ENCODE measurements at places on chromosomes 3 and 15.

DNA sequence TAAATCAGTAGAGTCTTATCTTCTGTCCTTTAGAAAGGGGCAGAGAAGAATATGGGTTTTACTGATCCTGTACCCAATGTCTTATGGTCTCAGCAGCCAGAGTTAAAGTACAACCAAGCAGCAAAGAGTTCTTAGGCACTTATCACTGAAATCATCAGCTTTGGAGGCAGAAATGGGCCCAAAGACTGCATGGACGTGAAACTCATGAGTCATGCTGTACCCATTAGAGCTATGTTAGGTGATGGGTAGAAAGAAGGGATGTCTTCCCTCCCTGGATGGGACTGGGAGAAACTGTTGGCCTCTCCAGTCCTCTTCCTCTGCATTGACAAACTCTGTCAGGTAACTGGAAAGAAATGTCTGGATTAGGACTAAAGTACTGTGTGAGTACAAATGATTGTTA, 63.4 kb downstream of the EOMES start:
- DNase-seq: no peak

DNA sequence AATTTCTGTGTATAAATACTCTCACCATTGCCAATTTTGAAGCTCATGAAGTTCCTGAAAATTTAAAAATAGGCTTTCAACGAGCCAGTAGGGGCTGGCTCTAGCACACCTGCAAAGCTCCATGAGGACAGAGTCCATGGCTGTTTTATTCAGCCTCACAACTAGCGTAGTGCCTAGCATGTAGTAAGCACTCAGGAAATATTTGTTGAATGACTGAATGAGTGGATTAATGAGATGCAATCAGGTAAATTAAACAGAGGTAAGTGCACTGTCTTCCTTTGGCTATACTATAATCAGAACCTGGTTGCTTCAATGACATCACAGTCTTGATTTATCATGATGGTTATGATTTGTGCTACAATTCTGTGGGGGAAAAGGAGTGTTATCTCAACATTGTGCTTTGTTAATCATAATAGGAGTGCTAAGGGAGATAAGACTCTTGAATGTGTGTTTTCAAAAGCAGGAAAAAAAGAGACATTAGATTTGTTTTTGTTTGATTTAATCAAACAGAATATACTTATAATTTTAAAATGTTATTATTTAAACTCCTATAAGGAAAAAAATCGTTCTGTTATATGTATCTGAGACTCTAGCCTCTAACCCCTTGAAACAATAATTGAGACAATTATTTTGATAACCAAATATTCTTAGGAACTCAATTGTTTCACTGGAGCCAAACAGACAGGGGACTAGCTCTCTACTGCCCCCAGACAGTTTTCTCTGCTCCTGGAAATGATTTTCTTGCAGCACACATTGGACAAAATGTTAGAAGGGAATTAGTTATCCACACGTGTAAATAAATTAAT, 171.7 kb upstream of the ATP11B start:
- no peak for DNase-seq

GRCh38 chr3:139230391-139230790, 113.4 kb upstream of the MRPS22 start:
- no peak for DNase-seq

- DNase-seq: peak; percentile 18
These were observed 6.7 kb downstream of the FAM162A start for GRCh38 chr3:122390665-122391064.

- DNase-seq: no peak
These were observed 105.5 kb downstream of the GABRB3 start for GRCh38 chr15:26667222-26667988.

DNA sequence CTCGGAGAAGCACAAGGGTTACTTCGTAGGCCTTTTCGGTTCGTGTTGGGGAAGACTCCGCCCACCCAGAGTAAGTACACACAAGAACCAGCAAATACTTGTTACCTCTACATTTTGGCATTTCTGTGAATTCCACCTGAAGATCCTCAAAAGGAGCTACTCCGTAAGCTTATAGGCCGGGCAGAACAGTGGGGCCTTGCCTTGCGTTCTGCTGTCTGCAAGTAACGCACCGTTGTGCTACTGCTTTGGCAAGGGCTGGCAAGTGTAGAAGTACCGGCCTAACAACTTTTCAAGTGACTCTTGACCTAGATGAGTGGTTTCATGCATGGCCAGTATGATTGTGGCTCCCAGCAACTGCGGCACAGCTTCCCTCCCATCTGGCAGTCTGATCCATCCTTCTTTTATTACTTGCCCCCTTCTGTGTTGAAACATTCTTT, 6.4 kb upstream of the DNAAF4 start:
- no peak for DNase-seq

Data from K562 (cell line).